Activated naive CD4-positive, alpha-beta T cell treated with anti-CD3 and anti-CD28 coated beads for 36 hours (primary cell): ENCODE measurements at places on chromosomes 3 and 15. TPM values are rescaled to one million over a fixed set of nuclear protein-coding genes. Genes with fewer than 3 reads are reported as not detected.
A peak's percentile ranks its signal among the peaks of the same experiment; 100 is the strongest.

- peak; percentile 7 for DNase-seq
Observed at GRCh38 chr3:8607234-8608040, 37.2 kb downstream of the SSUH2 start.

The TMEM158 gene
- not detected for total RNA-seq

DNA sequence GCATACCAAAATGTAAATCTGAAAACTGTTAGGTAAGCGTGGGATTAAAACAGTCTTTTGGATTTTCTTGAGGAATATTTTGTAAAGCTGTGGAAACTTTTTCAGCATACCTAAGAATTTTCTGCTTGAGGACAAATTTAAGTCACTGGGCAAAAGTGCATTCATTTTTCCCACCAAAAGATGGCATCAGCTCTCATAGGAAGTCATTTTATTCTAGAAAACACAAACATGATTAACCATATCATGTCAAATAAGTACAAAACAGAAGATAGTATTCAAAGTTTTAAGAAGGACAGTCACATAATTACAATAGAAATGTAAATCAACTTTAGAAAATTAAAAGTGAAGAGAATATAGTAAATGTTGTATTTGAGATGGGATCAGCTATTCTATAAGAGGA is 63.5 kb downstream of the SLC49A4 start:
- DNase-seq = no peak

GRCh38 chr3:10697918-10698317 is 118.1 kb upstream of the SLC6A11 start:
- no peak for DNase-seq

- peak; percentile 58 for DNase-seq
Observed at GRCh38 chr15:65033659-65034269, 4.3 kb upstream of the MTFMT start.

GRCh38 chr3:178146406-178146831 is 389.8 kb upstream of the KCNMB2 start:
- DNase-seq = no peak

DNA sequence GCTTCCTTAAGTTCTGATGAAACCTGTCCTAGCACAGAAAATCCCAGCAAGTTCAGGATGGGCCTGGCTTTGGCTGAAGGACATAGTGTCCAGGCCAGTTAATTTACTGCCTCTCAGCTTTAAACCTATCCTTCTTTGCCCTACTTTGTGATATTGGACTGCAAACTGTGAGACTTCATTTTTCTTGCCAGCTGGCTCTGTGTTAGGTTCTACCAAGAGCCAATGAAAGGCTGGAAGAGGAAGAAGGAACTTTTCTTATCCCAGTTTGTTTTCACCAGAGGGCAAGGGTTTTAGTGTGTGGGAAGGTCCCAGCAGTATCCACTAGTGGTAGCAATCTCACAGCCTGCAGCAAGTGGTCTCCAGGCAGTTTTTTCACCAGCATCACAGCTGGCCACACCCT is 18.2 kb downstream of the DCUN1D1 start:
- no peak for DNase-seq
